ENCODE measurements at places on chromosomes 4 and X.

GRCh38 chr4:8385611-8386010 lies 54.9 kb downstream of the ACOX3 start:
- H3K27ac ChIP-seq: no peak overlapping the region
- no peaks in the 10 kb centered on the region for H3K4me1 ChIP-seq
- H3K36me3 ChIP-seq: peaks cover 2% of the 10 kb centered on the region

- no peaks in the 10 kb centered on the region for H3K36me3 ChIP-seq
- no peaks in the 10 kb centered on the region for H3K4me1 ChIP-seq
- H3K4me3 ChIP-seq: no peak overlapping the region
- H3K27me3 ChIP-seq: peaks cover 6% of the 10 kb centered on the region
Observed at GRCh38 chr4:169202145-169202699, 68.5 kb downstream of the SH3RF1 start.

DNA sequence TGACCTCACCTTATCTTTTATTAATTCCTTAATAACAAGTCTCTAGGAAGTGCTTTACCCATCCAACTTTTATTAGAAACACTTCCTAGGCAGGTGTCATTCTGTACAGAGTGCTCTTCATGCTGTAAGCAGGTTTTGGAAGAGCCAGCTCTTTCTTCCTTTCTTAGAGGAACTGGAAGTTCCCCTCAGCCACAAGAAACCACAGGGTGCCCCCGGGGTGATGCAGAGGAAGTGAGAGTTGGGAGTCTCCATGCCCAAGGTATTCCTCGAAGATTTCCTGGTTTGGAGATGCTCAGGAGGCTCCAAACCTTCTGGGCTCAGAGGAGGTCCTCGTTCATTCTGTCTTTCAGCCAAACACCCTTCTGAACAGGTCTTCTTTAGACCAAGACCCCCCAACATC lies 83.8 kb downstream of the EGF start:
- no peak overlapping the region for H3K4me3 ChIP-seq
- H3K27ac ChIP-seq: no peak overlapping the region
- no peak for DNase-seq
- peaks cover 18% of the 10 kb centered on the region for H3K27me3 ChIP-seq

- DNase-seq: no peak
- H3K4me1 ChIP-seq: no peaks in the 10 kb centered on the region
- no peak overlapping the region for H3K4me3 ChIP-seq
- no peak overlapping the region for H3K27ac ChIP-seq
- peaks cover 28% of the 10 kb centered on the region for H3K27me3 ChIP-seq
Observed at GRCh38 chr4:47675806-47676205, 162.1 kb downstream of the CORIN start.

- H3K36me3 ChIP-seq: no peaks in the 10 kb centered on the region
- H3K27me3 ChIP-seq: peaks cover 8% of the 10 kb centered on the region
- H3K4me1 ChIP-seq: no peaks in the 10 kb centered on the region
- no peak overlapping the region for H3K27ac ChIP-seq
- H3K4me3 ChIP-seq: no peak overlapping the region
Observed at GRCh38 chr4:168677063-168677462, 180.2 kb downstream of the PALLD start.

Data from activated T-cell treated with anti-CD3 and anti-CD28 coated beads, Interleukin-2, amount 50 U/mL, for 72 hours (primary cell).